CD4-positive, alpha-beta T cell treated with Interleukin-1 beta for 1 hour (primary cell): ENCODE measurements at places on chromosomes 2 and 18.

- DNase-seq: no peak
These were observed 83.4 kb downstream of the DOCK10 start for GRCh38 chr2:224958873-224959272.

DNA sequence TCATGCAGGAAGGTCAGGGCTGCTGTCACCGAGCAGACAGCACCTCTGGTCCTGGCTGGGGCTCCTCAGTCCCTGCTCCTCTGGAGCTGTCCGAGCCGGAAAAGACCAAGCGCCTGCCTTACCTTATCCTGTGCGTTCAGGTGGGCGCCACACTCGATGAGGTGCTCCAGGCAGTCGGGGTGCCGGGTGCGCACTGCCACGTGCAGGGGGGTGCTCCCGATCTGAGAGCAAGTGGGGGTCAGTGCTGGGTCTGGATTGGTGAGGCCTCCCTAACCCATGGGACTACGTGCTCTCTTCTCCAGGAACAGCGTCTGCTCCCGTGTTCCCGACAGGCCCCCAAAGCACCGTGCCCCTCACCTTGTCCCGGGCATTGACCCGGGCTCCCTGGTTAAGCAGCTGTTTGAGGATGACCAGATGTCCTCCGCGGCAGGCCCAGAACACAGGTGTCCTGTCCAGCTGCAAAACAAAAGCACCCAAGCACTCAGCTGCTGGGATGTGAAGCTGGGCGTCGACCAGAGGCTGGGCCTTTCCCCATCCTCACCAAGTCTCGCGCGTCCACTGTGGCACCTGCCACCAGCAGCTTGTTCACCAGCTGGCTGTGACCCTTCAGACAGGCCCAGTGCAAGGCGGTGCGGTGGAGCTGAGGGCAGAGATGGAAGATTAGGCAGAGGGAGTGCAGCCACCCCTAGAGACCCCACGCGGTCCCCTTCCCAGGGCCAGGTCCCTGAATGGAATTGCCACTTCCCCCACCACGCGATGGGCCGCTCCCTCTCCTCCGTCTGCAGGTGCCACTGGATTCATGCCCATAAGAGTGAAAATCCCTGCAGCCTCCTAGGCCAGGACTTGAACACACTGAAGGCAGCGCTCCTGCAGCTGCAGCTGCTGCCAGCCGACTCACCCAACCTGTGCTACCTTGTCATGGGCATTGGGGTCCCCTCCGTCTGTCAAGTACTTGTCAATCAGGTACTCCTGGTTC, 3.7 kb downstream of the ANKRD23 start:
- no peak for DNase-seq

GRCh38 chr2:120934574-120935338, 199.1 kb downstream of the GLI2 start:
- DNase-seq: no peak

GRCh38 chr18:39604836-39605235, 2039.2 kb upstream of the CELF4 start:
- no peak for DNase-seq

GRCh38 chr2:155907211-155907610, 425.3 kb downstream of the NR4A2 start:
- DNase-seq: no peak
